ENCODE measurements at places on chromosomes 4 and X. TPM values are rescaled to one million over a fixed set of nuclear protein-coding genes. Genes with fewer than 3 reads are reported as not detected.

- peak; percentile 84 for DNase-seq
Observed at GRCh38 chr4:56099378-56099786, 150.6 kb downstream of the CEP135 start.

- no peak for DNase-seq
Observed at GRCh38 chr4:10111067-10111801, 5.4 kb downstream of the WDR1 start.

GRCh38 chrX:48826135-48826875 lies at the start of gene ERAS:
TSS of gene ERAS (plus strand) at chrX:48826513. CDS start at chrX:48829124, 2,611 bp downstream.
- DNase-seq, result no peak

GRCh38 chr4:105909787-105910281 lies 14.6 kb downstream of the NPNT start:
- no peak for DNase-seq

DNA sequence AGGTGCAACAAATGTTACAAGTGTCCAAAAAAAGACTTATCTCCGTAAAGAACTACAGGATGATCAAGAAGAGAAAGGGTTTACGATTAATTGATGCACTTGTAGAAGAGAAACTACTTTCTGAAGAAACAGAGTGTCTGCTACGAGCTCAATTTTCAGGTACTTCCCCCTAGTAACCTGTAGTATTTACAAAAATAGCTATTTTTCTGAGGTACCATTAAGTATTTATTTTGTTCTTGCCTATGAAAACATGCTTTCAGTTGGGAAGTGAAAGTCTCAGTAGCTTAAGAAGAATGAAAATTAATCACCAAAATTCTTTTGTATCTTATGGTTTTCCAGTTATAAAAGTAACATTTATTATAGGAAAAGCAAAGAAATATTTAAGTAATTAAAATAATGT lies 5.9 kb downstream of the THAP9 start:
- no peak for DNase-seq

The ARSJ gene
- total RNA-seq, result 9.5 TPM

DNA sequence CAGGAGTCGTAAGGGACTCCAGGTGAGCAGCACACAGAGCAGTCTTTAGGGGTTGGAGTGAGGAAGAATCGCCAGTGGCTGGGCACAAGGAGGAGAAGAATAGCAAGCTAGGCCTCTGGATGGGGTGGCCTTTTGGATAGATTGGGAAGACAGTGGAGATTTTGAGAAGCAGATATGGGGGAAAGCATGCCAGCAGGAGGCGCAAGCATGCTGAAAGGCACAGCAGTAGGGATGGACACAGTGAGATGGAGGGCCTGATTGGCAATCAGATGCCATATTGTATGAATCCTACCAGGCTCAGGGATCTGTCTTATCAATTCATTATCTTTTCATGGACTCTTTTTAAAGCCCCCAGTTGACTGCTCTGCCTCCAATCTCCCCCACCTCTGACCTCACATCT lies 60.4 kb upstream of the MAGEA4 start:
- no peak for DNase-seq

The TLR1 gene
- 7.7 TPM for total RNA-seq

The RHOH gene
- total RNA-seq, result 0.62 TPM

DNA sequence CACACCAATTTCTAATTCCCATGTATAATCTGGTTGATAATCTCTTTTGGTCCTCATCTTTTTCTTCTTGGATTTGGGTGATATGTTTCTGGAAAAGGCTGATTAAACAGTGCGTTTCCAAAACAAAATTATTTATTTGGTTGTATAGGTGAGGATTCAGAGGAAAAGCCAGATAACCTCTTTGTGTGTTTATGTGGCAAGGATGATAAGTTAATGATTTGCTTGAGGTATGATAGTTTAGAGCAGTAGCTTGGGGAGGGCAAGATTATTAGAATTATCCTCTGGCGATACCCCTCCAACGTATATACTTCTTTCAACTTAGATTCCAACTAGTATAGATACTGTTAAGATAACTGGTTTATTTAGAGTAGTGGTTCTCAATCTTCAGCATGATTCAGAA lies 53.3 kb downstream of the SLC4A4 start:
- DNase-seq, result no peak

The GAGE12F gene
- not detected for total RNA-seq
